WTC11 (cell line): ENCODE measurements at places on chromosomes 11 and 22. TPM values are rescaled to one million over a fixed set of nuclear protein-coding genes. Genes with fewer than 3 reads are reported as not detected.
A peak's percentile ranks its signal among the peaks of the same experiment; 100 is the strongest.

DNA sequence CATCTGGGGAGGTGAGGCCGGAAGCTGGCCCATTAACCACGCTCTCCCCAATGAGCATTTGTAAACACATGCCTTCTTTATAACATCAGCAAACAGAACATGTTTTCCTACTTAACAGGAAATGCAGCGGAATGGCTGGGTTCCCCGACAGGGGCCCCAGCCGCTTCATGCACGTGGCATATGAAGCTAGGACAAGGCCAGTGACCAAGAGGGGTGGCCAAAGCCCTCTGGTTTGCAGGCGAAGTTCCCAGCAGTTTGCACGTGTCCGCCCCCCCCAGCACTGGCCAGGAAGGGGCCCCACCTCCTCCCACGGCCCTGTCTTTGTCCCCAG lies 38.7 kb upstream of the LINC01488 start:
- H3K4me1 ChIP-seq, result peaks cover 45% of the 10 kb centered on the region
- H3K27ac ChIP-seq, result peak overlapping the region; percentile 57; the same call in 1 of the 2 replicates
- peaks cover 8% of the 10 kb centered on the region for H3K27me3 ChIP-seq
- DNase-seq, result no peak

DNA sequence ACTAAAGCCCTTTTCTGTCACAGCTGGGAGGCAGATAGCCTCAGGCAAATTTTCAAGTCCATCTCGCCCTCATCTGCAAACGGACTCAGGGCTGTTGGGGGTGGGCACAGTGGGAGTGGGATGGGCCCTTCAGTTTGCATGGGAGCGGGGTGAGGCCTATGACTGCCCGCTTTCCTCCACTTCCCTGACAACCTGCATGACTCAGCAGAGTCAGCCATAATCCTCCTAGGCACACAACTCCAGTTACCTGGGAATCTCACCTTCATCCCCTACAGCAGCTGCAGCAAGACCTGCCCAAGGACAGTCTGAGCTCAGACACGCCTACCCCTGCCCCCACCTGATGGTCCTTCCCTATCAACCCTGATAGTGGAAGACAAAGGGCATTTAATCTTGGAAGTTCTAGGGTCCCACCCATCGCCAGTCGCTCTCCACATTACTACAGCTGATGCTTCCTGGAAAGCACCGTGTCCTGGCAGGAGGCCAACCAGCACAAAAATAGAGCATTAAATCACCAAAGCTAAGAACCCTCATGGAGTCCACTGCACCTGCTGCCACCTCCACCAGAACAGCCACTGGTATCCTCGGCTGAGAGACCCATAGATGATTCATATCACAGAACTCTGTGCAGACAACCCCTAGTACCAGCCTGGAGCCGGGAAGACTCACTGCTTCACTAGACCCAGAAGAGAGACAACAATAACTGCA lies 319.3 kb downstream of the DCDC1 start:
- no peaks in the 10 kb centered on the region for H3K27me3 ChIP-seq
- no peak overlapping the region for H3K4me3 ChIP-seq
- DNase-seq, result no peak

- H3K27ac ChIP-seq, result no peak overlapping the region
- DNase-seq, result no peak
- no peaks in the 10 kb centered on the region for H3K36me3 ChIP-seq
- H3K4me1 ChIP-seq, result peaks cover 4% of the 10 kb centered on the region; the same call in 1 of the 2 replicates
- H3K27me3 ChIP-seq, result peaks cover 20% of the 10 kb centered on the region
Observed at GRCh38 chr11:2294926-2295290, 6.8 kb downstream of the C11orf21 start.

DNA sequence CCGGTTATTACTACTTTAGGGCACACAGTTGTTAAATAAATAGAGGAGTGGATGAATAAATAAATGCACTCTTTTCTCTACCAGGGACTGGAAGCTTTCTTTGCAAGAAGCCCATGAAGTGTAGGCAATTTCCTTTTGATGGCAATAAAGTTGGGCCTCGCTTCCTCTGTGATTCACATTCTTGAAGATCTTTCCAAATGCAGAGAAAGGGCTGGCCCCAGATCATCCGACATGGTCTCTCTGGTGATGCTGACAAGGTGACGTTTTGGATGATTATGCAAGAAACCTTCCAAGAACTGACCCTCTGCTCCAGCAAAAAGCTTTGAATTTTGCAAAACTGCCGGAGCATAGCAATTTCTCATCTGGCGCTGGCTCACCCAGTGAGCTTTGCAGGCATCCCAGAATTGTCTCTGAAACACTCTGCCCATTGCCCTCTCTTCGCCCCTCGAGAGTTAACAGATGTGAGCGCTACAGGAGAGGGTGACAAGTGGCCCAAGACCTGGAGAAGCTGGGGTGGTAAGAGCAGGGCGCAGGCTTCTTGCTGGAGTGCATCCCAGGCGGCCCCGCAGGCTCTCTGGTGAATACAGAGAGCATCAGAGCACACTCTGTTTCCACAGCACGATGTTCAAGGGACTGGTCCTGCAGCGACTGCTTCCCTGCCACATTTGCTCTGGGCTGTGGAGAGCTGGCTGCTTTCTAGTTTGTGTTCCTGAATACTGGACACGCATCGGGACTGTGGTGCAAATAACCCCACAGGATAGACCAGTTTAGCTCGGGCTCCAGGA lies 11.5 kb upstream of the IFT27 start:
- peaks cover 13% of the 10 kb centered on the region for H3K27me3 ChIP-seq
- DNase-seq, result no peak
- H3K4me1 ChIP-seq, result peaks cover 14% of the 10 kb centered on the region
- H3K27ac ChIP-seq, result no peak overlapping the region
- no peak overlapping the region for H3K4me3 ChIP-seq

- H3K27me3 ChIP-seq, result no peaks in the 10 kb centered on the region
- peaks cover 6% of the 10 kb centered on the region for H3K4me1 ChIP-seq
- H3K36me3 ChIP-seq, result no peaks in the 10 kb centered on the region
Observed at GRCh38 chr11:13308704-13309103, 31.1 kb downstream of the BMAL1 start.

DNA sequence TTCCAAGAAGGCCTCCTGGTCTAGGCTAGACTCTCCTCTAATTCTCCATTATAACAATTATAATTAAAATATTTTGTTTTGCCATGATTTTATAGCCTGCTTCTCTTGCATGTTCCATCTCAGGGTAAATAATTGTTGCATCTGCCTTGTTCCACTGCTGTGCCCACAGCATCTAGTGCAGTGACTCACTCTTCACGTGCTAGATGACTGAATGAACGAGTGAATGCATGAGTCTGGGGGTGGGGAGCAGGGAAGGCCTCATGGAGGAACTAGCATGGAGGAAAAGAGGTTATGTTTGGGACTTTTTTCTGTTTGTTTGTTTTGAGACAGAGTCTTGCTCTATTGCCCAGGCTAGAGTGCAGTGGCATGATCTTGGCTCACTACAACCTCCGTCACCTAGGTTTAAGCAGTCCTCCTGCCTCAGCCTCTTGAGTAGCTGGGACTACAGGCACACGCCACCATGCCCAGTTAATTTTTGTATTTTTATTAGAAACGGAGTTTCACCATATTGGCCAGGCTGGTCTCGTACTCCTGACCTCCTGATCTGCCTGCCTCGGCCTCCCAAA lies 5.2 kb upstream of the OAF start:
- no peak overlapping the region for H3K27ac ChIP-seq
- H3K27me3 ChIP-seq, result peaks cover 97% of the 10 kb centered on the region
- H3K4me1 ChIP-seq, result peaks cover 12% of the 10 kb centered on the region
- H3K36me3 ChIP-seq, result no peaks in the 10 kb centered on the region
- no peak overlapping the region for H3K4me3 ChIP-seq

DNA sequence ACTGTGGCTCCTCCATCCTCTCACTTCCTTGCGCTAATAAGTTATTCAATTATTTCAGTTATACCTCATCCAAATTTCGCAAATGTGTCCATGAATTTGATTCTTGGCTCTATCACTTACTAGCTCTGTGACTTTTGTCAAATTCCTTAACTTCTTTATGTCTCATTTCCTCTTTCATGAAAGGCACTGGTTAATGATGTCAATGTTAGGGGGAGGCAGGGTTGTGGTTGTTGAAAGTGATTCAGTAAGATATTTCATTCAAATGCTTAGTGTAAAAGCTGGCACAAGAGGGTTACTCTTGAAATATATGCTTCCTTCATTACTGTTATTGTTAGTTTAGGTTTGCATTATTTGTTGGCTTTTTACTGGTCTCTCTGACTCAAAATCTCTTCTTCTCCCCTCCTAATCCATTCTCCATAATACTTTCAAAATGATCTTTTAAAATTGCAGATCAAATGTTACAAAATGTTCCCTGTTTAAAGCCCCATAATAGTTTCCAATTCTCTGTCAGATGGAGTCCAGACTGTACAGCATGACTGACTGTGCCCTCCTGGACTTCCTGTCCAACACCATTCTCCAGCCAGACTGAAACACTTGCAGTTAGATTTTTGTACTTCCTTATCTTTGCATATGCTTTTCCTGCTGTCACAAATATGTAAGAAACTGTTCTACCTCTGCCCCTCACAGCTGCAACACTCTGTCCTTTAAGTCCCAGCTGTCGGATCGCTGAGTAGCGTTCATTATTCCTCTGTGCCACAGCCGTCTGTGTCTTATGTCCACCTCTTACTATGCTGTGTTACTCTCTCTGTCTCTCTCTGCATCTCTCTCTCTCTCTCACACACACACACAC lies 510.6 kb upstream of the RAG2 start:
- peaks cover 59% of the 10 kb centered on the region for H3K36me3 ChIP-seq
- no peak overlapping the region for H3K4me3 ChIP-seq
- DNase-seq, result no peak
- H3K27ac ChIP-seq, result no peak overlapping the region
- no peaks in the 10 kb centered on the region for H3K4me1 ChIP-seq

- no peak overlapping the region for H3K4me3 ChIP-seq
- H3K36me3 ChIP-seq, result peaks cover 2% of the 10 kb centered on the region; the same call in 1 of the 2 replicates
- no peaks in the 10 kb centered on the region for H3K27me3 ChIP-seq
- peaks cover 40% of the 10 kb centered on the region for H3K4me1 ChIP-seq
Observed at GRCh38 chr11:96282625-96283220, 60.3 kb downstream of the MAML2 start.

DNA sequence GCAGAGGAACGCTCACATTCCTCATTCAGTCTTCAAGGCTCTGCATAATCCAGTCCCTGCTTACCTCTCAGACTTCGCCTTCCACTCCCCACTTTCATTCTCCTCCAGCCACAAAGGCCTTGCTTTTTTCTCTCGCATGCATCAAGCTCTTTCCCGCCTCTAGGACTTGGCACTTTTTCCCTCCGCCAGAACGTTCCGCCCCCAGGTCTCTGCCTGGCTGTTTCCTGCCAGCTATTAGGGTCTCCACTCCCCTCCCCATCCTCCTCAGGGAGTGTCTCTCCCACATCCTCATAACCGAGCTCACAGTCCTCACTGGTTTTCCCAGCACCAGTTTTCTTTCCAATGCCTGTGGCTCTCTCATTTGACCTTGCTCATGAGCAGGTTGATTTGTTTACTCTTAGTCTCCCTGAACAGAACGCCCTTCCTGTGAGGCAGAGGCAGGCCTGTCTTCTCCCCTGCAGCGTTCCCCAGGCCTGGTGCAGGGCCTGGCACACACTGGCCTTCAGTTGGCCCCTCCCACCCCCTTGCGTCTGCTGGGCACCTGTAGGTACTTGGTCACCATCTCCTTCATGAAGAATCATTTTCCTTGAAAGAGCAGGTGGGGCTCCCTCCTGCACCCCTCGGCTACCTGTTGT lies 75.2 kb downstream of the RTL6 start:
- H3K4me1 ChIP-seq, result peaks cover 12% of the 10 kb centered on the region
- no peak for DNase-seq
- H3K36me3 ChIP-seq, result peaks cover 13% of the 10 kb centered on the region
- peaks cover 5% of the 10 kb centered on the region; the same call in 1 of the 2 replicates for H3K27me3 ChIP-seq

DNA sequence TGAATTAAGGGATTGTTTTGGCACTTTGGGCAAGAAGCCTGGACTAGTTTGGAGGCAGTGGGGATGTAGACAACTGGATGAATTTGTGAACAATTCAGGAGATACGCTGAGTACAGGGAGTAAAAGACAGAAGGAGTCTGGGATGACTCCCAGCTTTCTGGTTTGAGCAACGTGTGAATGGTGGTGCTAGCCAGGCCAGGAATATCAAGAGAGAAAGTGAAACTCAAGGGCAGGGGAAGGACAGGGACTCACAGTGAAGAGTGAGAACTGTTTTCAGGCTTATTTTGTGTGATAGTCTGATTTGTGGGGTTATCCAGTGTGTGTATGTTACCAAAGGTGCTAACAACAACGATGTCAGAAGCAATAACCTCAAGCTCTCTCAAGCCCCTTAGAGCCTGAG lies 15.9 kb downstream of the CHRM1 start:
- H3K36me3 ChIP-seq, result 0 out of 2 replicates have a peak, but pooled peaks cover 3% of the 10 kb centered on the region
- peaks cover 10% of the 10 kb centered on the region for H3K27me3 ChIP-seq
- H3K4me3 ChIP-seq, result no peak overlapping the region
- H3K27ac ChIP-seq, result no peak overlapping the region
- DNase-seq, result no peak

DNA sequence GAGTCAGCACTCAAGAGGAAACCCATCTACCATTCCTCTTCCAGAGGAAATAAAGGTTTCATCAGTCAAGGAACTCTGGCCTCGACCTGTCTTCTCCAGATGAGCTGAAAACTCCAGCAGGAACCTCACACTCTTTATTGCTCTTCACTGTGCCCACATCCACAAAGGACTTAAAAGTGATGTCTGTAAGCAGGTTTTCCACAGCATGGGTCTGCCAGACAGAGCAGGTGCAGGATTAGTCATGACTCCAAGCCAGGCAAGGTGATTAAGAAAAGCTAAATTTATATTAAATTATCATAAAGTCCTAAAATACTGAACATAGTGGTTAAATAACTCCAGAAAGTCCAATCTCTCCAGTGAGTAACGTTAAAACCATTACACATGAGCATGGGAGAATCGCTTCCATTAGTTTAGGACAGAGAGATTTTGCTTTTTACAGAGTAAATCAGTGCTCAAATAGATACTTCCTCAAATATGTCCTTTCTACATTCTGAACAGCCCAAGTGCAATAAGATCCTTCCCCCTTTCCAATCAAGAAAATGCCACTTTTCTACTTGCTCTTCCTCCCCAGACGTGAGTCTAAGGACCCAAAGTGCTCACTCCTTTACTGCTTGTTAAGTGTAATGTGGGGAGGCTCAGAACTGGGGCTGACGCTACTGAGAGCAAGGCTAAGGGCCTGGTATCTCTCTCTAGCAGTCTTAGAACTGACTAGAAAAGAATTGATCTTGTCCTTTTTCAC lies 10.7 kb upstream of the CKAP5 start:
- no peak for DNase-seq
- peaks cover 32% of the 10 kb centered on the region for H3K36me3 ChIP-seq
- H3K27ac ChIP-seq, result no peak overlapping the region
- H3K4me1 ChIP-seq, result no peaks in the 10 kb centered on the region
- peaks cover 4% of the 10 kb centered on the region; the same call in 1 of the 2 replicates for H3K27me3 ChIP-seq

- peaks cover 10% of the 10 kb centered on the region for H3K4me1 ChIP-seq
- DNase-seq, result no peak
- H3K27me3 ChIP-seq, result no peaks in the 10 kb centered on the region
- no peak overlapping the region for H3K27ac ChIP-seq
- peaks cover 10% of the 10 kb centered on the region; the same call in 1 of the 2 replicates for H3K36me3 ChIP-seq
Observed at GRCh38 chr11:47564933-47565339, 463 bp upstream of the PTPMT1 start.

TTC36 gene
- 0.70 to 0.78 TPM (median 0.71 TPM) in 3 replicates for total RNA-seq

CRYBA4 gene
- total RNA-seq, result 0.53 to 1.1 TPM (median 0.81 TPM) in 3 replicates

HPX gene
- 1.4 to 2.4 TPM (median 1.7 TPM) in 3 replicates for total RNA-seq

MOGAT2 gene
- 0.09 to 0.11 TPM in 2 of 3 replicates, not detected in the other for total RNA-seq

SCARF2 gene
- total RNA-seq, result 17.4 to 26.3 TPM (median 17.5 TPM) in 3 replicates

OR52E2 gene
- total RNA-seq, result not detected in 3 replicates

OR5P2 gene
- not detected in 3 replicates for total RNA-seq

MS4A3 gene
- not detected in 3 replicates for total RNA-seq
